GM23248 (cell line): ENCODE measurements at places on chromosomes 2 and 18.
A peak's percentile ranks its signal among the peaks of the same experiment; 100 is the strongest.

DNA sequence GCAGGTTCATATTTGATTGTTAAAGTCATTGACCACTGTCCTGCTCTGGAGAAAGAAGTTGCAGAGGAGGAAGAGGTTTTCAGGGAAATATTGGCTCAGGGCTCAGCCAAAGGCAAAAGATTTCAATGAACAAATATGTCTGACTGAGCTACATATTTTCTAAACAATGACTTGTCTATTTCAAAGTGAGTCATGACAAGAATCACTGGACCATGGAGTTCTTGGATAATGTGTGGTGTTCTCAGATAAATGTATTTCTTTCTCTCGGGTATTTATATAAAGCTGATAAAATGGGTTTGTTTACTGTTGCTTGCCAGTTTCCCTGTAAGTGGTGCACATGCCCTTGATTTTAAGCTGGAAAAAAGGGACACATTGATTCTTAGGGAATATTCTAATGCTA lies 34.3 kb upstream of the RMP24 start:
- peak; percentile 26 for DNase-seq

GRCh38 chr2:181124497-181124896 lies 144.1 kb downstream of the UBE2E3 start:
- DNase-seq: no peak

GRCh38 chr2:163800951-163801381 lies 65.2 kb upstream of the FIGN start:
- DNase-seq: peak; percentile 47

DNA sequence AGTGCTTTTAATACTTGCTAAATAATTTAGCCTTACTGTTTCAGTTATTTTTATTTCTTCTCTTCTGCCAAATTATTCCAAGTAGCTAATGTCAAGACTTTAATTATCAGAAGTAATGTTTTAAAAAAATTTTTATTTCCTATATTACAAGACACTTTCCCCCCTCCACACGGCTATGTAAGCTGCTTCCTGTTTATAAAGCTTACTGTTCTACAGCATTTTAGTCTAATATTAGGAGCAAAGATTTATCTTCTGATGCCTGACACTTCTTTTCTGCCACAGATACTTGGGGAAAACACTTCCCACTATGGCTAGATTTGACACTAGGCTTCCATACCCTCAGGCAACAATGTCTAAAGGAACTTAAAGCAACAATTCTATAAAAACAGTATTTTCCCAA lies 62.3 kb downstream of the ROCK1 start:
- DNase-seq: no peak
